Heart left ventricle (tissue), 16 donors: ENCODE measurements at places on chromosomes 1 and 21.

DNA sequence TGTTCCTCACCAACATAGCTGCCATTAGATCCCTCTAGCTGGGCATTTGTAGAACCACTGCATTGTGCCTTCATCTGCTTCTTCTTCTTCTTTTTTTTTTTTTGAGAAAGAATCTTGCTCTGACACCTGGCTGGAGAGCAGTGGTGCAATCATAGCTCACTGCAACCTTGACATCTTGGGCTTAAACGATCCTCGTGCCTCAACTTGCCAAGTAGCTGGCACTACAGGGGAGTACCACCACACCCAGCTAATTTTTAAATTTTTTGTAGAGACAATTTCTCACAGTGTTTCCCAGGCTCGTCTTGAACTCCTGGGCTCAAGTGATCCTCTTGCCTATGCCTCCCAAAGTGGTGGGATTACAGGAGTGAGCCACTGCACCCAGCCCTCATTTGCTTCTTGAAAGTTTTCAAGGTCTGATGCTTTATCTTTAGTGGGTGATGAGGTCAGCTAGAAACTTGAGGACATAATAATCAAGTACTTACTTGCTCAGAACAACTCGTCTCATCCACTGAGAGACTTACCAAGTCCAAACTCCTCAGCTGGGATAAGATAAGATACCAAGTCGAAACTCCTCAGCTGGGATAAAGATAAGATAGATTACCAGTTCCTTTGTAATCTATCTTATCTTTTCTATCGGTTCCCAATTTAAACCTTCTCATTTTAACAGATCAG, 71.5 kb downstream of the MACF1 start:
- DNase-seq: no peak

GRCh38 chr1:32525053-32525452, 14.2 kb upstream of the ZBTB8A start:
- DNase-seq: no peak

DNA sequence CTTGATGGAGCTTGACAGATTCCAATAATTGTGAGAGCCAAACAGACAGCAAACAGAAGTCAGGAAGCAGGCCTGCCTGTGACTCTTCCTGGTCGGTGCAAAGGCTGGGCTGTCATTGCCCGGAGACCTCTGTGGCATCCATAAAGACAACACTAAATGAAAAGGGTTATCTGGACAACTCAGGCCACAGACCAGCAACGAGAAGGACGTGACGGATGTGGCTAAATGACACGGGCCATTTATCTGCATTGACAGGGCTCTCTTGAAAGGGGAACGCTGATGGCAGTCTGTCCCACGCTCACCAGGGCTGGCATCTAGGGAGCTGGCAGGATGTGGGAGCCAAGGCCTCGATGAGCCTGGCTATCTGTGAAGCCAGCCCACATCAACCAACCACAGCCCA, 35.0 kb downstream of the HMGB4 start:
- DNase-seq: no peak

- DNase-seq: no peak
Measured at GRCh38 chr21:16309250-16309971, 579.6 kb downstream of the USP25 start.

GRCh38 chr1:39117899-39118450, 86.5 kb upstream of the MACF1 start:
- DNase-seq: no peak

DNA sequence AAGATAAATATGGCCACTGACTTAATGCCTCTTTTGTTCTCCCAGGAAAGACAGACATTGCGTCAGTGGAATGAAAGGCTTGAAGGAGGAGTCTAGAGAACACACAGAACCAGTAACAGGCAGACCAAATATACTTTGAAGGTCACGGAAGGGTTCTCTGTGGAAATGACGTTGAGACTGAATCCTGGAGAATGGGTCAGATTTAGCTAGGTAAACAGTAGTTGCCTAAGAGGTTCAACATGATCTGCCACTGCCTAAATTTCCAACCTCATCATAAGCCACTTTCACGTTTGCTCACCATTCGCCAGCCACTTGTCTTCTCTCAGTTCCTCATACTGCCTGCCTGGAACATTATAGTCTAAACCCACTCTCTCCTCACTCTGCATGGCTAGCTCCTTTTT, 20.5 kb downstream of the PLA2G4A start:
- DNase-seq: no peak

GRCh38 chr1:64489707-64490106, 19.8 kb downstream of the CACHD1 start:
- DNase-seq: no peak

DNA sequence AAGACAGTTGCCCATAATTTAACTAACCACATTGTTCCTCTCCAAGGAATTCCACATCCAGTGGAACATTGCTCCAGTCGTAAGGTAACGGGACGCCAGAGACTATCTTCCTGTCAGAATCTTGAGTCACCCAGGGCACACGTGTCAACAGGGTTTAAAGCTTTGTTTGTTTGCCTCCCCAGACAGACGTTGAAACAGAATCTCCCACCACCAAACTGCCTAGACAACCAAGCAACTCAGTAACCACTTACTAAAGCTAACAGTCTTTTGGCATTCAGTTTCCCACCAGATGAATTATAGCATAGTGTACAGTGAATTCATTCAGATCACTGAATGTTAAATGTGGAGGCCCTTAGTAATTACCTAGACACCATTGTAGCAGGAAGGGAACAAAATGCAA, 439.5 kb downstream of the PLPP3 start:
- no peak for DNase-seq

DNA sequence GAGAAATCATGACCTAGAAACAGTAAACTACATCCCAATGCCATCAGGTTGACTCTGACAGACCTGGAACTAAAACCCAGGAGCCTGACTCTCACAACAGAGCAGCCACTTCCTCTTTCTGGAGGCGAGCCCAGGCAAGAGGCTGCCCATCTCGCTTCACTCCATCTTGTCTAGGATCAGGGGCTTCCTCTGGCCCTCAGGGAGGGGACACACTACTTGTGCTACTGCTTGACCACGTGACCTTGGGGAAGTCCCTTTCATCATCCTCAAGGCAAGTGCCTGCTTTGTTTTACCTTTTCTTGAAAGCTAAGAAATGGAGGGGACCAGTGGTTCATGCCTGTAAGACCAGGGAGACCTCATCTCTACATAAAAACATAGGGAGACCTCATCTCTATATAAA, 2.6 kb upstream of the TENT5B start:
- no peak for DNase-seq

- DNase-seq: no peak
Measured at GRCh38 chr1:226875641-226876295, 5.4 kb downstream of the PSEN2 start.

DNA sequence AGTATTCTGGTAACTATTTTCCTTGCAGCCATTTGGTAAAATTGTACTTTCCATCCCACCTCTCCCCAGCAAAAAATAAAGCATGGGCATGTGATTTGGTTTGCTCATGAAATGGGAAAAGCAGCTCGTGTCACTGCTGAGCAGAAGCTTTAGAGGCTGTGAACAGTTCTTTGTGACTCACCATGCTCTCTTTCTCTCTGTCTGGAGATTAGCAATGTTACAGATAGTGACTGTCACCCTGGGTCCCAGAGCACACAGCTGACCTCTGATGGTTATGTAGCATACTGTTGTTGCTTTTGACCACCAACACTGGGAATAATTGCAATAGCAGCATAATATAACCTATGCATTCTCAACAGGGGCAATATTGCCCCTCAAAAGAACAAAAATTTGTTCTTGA, 70.6 kb downstream of the RGS2 start:
- DNase-seq: no peak

DNA sequence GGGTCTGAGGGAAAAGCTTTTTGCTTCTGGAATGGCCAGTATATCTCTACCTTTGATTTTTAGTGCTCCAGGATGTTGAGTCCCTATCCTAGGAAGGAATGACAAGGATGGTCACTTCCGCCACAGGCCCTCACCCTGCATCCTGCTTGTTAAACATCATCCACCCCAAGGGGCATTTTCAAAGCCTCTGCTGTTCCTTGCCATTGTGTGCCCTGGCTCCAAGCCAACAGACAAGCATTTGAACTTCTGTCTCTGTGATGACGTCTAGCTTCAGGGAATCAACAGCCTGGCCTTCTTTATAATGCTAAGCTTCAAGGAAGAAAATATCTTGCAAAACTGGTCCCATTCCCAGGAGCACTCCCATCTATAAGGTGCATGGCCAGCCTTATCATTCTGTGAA, 12.3 kb upstream of the JAM2 start:
- peak; percentile 63 for DNase-seq

- no peak for DNase-seq
Measured at GRCh38 chr1:244393604-244394176, 58.0 kb downstream of the ADSS2 start.

DNA sequence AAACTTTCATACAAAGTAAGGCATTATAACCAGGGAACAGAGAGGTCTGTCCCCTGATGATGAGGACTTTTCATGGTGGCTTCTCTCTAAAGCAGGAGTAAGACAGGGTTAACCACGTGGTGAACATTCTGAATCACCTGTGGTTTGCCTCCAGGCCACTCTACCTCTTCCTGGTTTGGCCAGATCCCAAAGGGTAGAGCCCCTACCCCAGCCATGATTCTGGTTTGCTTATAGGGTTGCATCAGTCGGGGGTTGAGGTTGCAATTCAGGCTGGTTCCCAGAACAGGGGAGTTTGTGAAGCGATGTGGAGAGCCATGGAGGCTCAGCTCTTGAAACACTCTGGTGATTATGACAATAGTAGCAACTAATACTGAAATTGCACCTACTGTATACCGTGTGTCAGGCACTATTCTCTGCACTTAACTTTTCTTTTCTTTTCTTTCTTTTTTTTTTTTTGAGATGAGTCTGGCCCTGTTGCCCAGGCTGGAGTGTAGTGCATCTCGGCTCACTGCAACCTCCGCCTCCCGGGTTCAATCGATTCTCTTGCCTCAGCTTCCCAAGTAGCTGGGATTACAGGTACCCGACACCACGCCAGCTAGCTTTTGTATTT, 8.3 kb downstream of the CNR2 start:
- DNase-seq: no peak

DNA sequence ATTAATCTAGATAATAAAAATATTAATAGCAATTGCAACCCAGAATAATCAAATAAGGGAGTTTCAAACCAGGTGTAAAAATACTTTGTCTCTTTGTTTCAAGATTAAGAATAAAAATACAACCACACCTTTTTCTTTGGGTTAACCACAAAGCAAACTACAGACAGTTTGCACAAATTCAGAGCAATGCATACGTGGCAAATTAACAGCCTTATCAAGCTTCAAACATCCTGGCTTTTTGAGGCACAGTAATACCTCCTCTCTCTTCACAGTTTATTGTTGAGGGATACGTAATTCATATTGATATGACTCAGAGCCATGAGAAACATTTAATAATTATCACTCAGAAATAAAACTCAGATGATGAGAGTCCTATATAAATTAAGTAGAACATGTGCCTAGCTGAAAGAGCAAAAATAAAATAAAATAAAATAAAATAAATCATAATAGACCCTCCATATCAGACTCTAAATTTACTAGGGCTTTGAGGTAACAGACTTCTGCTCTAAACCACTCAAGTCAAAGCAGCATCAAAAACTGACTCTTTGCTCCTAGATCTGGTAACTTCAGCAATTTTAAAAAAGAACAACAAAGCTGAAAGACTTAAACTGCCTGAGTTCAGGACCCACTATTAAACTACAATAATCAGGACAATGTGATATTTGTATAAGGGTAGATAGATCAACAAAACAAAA, 11.4 kb downstream of the EDEM3 start:
- no peak for DNase-seq

- DNase-seq: no peak
Measured at GRCh38 chr1:213993929-213994328, 6.2 kb downstream of the PROX1 start.

DNA sequence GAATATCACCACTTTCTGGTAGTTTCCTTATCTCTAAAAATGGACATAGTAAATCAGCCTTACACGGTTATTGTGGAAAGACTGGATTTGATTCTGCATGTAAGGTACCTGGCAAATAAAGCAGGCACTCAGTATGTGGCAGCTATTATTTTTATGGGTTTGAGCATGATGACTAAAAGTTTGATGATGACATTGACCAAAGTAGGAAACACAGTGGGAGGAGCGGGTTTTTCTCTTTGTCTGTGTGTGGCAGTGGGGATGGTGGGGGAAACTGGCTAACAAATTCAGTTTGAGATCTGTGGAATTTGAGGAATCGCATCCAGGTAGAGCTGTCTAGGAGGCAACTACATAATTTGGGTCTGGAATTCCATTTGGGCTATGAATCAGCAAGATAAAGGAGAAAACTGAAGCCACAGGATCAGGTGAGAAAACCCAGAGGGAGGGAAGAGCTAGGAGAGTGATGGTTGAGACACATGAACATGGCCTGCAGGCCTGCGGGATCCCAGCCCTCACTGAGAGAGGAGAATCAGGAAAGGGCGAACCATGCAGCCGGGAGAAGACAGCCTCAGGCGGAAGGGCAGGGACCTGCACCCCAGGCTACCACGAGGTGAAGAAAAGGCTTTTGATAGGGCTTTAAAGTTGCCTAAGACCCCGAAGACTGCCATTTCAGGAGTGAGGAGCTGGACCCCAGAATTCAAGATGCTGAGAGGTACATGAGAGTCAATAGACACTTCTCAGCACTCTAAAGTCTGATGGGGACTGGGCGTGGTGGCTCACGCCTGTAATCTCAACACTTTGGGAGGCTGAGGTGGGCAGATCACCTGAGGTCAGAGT, 52.2 kb downstream of the MEF2D start:
- DNase-seq: no peak

- DNase-seq: peak; percentile 94
Measured at GRCh38 chr1:35557118-35557610, at the start of gene KIAA0319L. TSS of gene KIAA0319L (minus strand) at chr1:35557403. CDS start at chr1:35554491, 2,912 bp downstream.

GRCh38 chr1:211697356-211697755, 21.9 kb upstream of the NEK2 start:
- no peak for DNase-seq

- no peak for DNase-seq
Measured at GRCh38 chr1:7100479-7100878, 315.2 kb downstream of the CAMTA1 start.

GRCh38 chr1:94000510-94001282, 91.5 kb upstream of the GCLM start:
- DNase-seq: no peak

GRCh38 chr1:190563230-190563629, 85.6 kb upstream of the BRINP3 start:
- no peak for DNase-seq

GRCh38 chr1:34970829-34971228, 14.3 kb downstream of the TMEM35B start:
- no peak for DNase-seq

DNA sequence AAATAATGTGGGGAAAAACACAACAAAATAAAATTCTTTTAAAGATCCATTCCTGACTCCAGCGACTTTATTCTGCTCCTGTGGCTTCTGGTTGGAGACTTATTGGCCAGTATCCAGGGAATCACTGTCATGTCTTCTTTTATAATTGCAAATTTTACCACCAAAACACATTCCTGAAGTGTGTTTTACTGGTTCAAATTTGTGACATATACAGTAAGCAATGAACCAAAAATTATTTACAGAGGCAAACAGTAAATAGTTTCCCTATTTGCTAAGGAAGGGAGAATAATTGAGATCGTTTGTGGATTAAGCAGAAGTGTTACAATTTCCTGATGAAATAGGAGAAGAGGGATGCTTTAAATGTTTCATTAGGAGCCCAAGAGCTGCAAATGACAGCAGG, 118.7 kb downstream of the ZNF281 start:
- DNase-seq: no peak
